WERI-Rb-1 (cell line): ENCODE measurements at places on chromosomes 2 and 18.

DNA sequence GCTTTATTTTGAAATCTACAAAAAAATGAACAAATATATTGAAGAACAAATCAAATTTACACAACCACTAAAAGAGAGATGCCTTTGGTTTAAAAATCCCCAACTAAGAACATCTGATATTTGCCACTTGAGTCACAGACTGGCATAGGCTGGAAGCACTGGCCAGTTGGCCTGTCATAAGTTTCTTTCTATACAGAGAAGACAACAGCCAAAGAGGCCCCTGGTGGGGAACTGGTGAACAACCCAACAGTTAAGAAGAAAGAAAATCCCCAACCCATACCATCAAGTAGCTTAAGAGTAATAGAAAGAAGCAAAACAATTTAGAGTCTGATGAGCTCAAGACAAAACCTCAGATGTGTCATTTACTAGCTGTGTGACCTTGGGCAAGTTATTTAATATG, 45.5 kb downstream of the OSR1 start:
- peak; percentile 39 for DNase-seq

GRCh38 chr2:164642946-164643555, 21.8 kb upstream of the GRB14 start:
- DNase-seq: no peak

GRCh38 chr18:62802523-62802922, 87.2 kb downstream of the PHLPP1 start:
- DNase-seq: no peak

- DNase-seq: peak; percentile 95
Measured at GRCh38 chr18:57353137-57353939, 981 bp downstream of the ST8SIA3 start.

DNA sequence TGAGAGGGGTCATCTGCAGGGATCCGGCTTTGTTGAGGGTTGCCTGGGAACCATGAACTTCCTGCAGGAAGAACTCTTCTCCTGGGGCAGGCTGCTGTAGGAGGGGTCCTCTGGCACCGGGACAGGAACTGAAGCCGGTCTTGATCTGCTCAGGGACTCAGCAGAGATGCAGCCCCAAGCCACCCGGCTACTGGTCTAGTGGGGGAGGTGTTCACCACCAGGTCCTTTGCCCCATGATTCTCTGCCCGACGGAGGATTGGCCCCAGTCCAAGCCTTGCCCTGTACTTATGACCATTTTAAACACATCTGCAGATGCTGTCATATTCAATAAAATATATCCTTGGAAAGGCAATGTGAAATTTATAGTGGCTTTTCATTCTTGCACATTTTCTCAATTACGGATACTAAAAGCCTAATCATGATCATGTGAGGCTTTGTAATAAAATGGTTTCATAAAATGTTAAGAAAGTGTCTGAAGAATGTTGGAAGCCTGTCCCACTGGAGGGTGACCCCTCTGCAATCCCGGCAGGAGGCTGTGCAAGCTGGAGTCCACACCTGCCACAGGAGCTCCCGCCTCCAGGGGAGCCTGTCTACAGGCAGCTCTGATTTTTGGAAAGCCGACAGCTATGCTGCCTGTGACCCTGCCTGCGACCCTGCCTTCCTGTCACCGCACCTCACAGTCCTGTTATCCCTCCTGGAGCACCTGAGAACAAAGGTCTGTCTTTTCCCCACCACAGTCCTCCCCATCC, 98.8 kb upstream of the TAF1B start:
- no peak for DNase-seq

DNA sequence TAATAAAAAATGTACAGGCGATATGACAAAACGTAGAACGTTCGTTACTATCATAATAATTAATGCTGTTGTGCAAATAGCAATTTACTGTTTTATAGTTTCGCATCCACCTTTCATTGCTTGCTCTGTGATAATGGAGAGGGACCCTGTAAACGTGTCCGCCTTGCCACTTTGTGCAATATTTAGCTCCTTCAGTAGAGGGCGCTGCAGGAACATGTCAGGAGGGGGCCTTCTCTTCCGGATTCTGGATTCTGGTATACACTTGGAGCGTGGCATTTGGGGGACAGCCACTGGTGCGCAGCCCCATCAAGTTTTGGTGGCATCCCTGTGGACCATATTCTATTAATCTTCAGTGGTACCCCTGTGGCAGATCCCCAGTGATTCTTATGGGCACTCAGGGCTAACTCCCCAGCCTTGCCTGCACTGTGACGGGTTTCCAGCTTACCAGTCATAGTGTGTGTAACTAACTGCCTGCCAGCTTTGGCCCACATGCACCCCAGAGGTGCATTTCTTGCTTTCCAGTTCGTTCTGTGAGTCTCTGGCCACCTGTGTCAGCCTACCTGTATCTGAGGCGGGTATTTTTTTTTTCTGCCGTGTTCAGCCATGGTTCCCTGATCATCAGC, 140.3 kb downstream of the CYRIA start:
- DNase-seq: peak; percentile 88

- no peak for DNase-seq
Measured at GRCh38 chr2:224528171-224528570, 57.0 kb downstream of the CUL3 start.

DNA sequence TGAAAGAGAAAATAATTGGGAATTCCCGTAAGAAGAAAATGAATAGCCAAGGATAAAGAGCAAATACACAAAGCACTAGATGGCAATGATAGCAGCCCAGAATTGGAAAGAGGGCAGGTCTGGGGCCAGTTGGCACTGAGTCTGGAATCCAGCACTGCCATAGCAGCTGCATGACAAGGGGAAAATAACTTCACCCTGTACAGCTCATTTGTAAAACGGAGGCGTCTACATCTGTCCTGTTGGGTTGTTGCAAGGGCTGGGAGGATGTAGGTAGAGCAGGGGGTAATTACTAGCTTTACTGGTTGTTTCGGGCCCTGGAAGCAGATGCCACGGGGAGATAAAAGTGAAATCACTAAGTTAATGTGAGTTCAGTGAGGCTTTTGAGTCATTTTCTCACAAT, 110.0 kb upstream of the RASGRP3 start:
- DNase-seq: no peak

DNA sequence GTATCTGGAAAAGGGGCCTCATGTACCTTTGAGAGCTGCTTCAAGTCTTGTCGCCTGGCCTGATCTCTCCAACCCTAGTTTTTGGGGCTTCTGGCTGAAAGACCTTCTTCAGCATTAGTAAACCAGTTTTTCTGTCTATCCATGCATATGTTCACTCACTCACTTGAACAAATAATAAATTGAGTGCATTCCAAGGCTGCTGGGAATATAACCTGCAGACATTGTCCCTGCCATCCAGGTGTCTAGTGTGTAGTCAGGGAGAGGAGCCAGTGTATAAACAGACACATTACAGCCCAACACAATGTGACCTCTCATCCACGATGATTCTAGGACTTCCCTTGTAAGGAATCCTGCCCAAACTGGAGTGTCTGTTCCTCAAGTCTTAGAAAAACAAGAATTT, 262.1 kb downstream of the PRKCE start:
- no peak for DNase-seq

DNA sequence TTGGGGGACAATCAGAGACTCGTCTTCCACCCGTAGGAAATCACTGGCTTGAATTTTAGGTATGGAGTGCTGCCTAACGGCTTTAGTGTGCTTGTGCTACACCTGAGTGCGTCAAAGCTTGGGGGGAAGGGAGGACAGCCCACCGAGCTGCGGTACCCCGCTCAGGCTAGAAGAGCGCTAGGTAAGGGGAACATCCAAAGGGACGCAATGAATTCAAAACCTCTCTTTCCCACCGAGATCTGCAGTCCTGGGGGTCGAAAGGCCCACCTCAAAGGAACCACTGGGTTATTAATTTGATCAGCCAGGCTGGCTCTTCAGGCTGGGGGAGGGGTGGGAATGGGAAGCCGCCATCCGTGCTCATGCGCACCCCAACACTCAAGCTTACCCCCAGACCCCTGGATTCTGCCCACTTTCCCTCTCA, 2.7 kb downstream of the EPHA4 start:
- DNase-seq: no peak

- DNase-seq: no peak
Measured at GRCh38 chr2:26061539-26061938, 27.7 kb downstream of the RAB10 start.
